Left cardiac atrium (tissue), 4 donors: ENCODE measurements at places on chromosomes 12 and 14. TPM values are rescaled to one million over a fixed set of nuclear protein-coding genes. Genes with fewer than 3 reads are reported as not detected.

Gene AVPR1A
- total RNA-seq: 2.5 TPM

Gene SALL2
- 3.3 TPM for total RNA-seq

Gene TBX5
- 116 TPM for total RNA-seq

Gene OASL
- total RNA-seq: 0.35 TPM
